ENCODE measurements at places on chromosomes 7 and 10.

DNA sequence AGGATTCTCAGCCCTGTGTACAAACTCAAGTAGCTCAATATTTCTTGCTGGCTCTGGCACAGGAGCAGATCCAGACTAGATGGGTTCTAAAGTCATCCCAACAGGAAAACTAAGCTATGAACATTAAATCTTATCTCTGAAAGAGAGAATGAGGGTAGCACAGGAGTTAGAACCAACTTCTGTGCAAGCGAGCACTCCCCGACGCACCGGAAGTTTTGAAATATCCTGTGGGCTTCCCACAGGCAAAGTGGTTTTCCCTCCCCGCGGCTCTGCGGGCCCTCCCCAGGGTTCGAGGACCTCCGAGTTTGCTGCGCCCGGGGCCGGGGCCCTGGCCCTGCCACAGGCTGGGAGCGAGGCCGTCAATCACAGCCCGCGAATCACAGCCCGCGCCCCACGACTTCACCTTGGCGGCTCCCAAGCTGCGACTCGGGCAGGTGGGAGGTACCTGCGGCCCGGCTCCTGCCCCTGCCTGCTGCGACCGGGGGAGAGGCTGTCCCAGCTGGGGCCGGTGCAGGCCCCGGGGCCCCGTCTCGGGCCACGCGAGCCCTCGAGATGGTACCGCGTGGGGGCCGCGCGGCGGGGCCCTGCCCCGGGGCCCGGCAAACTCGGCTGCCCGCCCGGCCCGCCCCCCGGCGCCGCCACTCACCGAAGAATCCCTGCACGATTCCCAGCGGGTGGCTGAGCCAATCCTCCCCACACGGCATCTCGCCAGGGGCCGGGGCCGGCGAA lies 598 bp downstream of the MCMBP start:
- DNase-seq = peak; percentile 59

DNA sequence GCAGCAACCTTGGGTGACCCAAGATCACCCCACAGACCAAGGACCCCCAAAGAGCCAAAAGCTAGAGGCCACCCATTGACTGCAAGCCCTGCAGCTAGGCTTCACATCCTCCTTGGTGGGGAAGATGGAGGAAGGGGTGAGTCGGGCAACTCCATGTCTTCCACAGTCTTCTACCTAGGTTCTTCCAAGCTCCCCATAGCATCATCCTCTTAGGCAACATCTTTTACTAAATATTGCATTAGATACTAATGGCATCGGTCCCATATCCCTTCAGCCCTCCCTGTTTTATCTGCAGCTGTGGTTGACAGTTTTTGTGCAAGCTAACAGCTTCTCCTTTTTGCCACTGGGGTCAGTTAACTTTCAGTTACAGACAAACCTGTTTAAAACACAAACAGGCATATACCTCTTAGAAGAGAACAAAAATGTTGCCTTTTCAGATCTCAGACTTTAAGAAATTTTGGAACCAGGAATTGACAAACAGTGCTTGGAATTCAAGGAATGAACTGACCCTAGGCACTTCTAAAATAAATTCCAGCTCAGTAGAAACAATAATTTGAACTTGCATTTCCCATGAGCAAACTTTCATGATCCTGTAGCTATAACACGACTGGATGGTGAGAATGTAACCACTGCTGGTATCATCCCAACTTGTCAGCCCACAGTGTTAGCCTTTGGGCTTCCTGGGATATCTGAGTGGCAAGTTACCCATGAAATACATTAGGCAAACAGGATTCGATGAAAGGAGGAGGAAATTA lies 33.9 kb upstream of the MSMB start:
- DNase-seq = no peak

GRCh38 chr7:147472556-147472955 lies 1118.0 kb upstream of the C7orf33 start:
- DNase-seq = no peak

- DNase-seq = no peak
These were observed 229.2 kb downstream of the CELF2 start for GRCh38 chr10:11246752-11247467.

DNA sequence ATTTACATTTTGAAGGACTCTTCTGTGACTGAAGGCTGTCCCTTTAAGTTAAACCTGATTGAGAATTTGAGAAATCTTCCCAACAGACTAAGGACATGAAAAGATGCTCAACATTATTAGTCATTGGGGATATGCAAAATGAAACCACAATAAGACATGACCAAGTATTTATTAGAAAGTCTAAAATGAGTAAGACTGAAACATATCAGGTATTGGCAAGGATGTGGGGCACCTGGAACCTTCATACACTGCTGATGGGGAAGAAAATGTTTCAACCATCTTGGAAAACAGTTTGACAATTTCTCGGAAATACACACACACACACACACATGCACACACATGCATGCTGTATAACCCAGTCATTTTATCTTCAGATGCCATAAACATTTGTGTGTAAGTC lies 132.1 kb upstream of the CDK6 start:
- no peak for DNase-seq

GRCh38 chr7:30514177-30514576 lies 9.5 kb upstream of the GGCT start:
- no peak for DNase-seq

- no peak for DNase-seq
These were observed 525.1 kb downstream of the KIF20B start for GRCh38 chr10:90226517-90226916.

GRCh38 chr10:23975431-23975830 lies 233.5 kb upstream of the KIAA1217 start:
- DNase-seq = no peak

DNA sequence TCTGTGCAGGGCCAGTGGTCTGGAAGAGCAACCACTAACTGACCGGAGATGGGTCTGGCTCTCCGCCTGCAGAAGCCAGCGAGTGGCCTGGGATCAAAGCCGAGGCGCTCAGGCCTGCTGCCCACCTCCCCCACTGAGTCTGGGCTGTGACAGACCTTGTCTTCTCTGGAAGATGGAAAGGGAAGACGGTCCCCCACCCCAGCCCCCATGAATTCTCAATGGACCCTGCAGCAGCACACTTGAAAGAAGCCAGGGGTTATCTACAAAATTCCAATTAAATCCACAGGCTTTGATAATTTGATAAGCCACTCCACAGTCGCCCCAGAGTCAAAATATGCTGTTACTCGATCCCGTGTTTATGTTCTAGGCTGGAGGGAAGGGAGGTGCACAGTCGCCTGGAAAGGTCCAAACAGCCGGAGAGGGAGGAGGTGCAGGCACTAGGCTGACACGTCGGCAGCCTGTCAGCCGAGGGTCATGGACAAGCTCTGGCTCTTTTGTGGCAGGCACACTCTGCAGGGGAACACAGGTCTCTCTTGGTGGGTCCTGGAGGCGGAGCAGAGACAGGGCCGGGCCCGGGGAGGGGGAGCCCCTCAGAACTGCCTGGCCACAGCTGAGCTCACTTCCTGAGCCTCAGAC lies 134.9 kb downstream of the SH3PXD2A start:
- DNase-seq = no peak

DNA sequence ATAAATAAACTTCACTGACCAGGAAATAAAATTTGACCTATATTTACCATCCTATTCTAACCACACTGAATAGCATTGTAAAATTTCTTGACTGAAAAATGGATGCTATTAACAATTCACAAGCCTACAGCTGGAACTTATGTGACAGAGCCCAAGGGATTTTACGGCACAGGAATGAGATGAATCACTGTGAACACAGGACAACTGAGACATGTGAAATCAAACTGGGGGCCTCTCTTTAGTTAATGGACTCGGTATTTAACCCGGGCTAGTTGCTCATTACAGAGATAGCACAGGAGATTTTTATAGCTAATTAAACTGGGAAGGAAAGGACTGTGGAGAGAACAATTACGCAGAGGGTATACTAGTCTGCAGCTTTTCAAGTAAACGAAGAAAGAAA lies 100.6 kb downstream of the MICU1 start:
- no peak for DNase-seq

- no peak for DNase-seq
These were observed 121.3 kb downstream of the PRKCQ start for GRCh38 chr10:6458814-6459213.

- no peak for DNase-seq
These were observed 8.6 kb downstream of the MUC3A start for GRCh38 chr7:100957832-100958421.

- no peak for DNase-seq
These were observed 101.1 kb downstream of the TNS3 start for GRCh38 chr7:47480576-47481538.

DNA sequence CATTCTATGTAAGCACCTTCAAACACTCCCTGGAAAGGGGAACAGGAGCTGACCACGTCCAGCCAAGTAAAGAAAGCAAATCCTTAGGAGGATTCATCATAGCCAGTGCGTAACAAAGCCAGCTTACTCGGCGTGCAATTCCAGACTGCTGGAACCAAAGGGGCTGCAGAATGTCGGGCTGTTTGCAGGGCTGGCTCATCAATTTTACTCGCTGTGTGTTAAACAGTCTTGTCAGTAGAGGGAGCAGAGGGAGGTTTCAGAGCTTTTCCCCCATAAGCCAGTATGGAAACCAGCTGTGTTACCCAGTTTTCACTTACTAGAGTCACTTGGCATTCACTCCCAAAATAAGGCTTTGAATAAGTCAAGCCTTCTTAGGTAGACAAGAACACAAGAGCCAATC lies 127.1 kb downstream of the KMT2E start:
- DNase-seq = peak; percentile 23

DNA sequence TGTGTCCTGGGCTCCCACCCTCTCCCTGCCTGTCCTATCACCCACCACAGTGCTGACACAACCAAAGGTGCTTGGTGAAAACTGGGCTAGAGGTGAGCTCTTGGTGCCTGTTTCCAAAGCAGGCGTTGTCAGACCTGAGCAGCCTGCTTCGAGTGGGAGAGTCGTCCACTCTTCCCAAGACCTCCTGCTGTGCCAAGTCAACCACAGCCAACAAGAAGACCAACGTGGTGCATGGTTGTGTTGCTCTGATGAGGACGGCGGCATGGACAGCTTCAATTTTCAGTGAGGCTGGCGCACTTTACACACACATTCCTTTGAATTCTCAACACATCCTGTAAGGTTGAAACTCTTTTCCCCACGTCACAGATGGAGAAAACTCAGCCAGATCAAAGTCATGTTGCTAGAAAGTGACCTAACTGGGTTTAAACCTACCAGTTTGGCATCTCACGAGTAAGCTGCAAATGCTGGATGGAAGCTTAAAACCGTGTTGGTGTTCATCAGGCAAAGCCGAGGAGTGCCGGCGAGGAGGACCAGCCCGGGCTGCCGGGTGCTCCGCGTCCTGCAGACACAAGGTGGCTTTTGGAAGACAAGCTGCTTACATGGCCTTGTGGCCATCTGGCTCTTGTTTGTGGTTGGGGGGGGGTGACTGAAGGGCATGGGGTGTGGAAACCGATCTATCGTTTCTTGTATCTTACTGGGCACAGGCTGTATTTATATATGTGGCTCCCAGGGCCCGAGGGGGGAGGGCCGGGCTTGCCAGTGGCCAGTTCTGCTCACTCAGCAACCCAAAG lies 39.3 kb downstream of the INSIG1 start:
- no peak for DNase-seq

DNA sequence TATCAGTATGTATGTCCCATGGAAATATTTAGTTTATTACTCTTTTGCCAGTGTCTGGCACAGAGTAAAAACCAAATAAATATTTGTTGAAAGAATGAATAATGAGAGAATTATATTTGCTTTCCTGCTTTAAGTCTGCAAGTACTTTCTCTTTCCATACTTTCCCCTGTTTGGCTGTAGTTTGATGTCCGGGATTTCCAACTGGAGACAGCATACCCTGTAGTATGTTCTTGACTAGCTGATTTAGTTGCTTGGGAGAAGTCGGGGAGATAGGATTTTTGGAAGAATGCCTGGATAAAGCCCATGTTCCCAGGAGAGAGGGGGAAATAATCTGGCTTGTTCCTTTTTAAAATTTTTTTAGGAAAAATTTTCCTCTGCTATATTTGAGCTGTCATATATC lies 516.1 kb downstream of the CCSER2 start:
- no peak for DNase-seq

DNA sequence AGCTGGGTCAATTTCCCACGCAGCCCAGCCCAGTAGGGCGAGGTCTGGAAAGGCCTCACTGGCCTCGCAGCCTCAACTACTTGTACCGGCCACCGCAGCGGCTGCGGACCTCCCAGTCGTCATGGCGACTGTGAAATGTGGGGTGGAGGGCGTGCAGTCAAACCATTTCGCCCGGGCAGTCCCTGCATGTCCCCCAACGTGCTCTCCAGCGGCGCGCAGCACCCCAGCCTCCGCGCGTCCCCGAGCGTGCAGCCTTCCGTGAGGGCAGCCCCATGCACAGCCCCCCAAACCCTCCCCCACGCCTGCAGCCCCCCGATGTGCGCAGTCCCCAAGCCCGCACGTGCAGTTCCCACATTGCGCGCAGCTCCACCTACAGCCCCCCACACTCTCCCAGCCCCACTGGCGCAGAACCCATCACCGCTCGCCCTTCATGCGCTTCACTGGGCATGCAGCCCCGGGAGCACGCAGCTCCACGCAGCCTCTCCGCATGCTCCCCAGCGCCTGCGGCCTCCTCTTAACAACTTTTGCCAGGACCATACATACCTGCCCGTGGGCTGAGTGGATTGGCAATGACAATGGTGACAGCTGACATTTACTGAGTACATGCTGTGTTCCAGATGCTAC lies 34.5 kb upstream of the SFTPD start:
- no peak for DNase-seq

DNA sequence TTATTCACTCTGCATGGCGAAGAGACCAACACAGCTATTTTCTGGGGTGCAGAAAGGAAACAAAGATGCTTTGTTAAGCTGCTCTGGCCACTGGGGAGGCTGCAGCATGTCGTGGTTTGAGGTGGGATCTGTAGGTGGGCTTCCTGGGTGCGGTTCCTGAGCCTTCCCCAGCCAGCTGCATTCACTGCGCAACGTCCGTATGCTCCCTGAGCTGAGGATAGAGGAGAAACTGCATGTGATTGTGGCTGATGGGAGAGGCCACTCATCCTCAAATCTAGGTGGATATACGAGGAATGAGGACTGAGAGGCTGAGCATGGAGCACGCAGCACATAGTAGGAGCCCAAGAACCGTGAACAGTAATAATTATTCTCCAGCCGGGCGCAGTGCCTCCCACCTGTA lies 9.9 kb upstream of the DNAAF5 start:
- DNase-seq = no peak

- DNase-seq = no peak
These were observed 29.7 kb downstream of the CCDC6 start for GRCh38 chr10:59876695-59877094.

DNA sequence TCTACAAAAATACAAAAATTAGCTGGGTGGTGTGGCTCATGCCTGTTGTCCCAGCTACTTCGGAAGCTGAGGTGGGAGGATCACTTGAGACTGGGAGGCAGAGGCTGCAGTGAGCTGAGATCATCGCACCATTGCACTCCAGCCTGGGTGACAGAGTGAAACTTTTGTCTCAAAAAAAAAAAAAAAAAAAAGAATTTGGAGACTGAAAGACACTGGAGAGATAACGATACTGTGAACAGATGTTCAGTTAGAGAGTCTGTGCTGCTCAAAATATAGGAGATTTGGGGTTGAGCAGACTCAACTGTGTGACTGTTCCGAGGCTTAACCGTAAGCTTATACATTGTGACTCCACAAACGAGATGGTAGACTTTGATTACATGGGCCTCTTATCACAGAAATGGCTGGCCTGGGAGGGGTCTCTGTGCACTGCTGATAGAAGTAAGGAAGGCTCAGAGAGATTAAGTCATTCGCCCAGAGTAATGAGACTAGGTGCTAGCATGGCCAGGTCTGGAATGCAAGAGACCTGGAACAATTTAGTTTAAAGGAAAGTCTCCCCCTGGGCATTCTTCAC lies 19.4 kb downstream of the WBP1L start:
- no peak for DNase-seq

- DNase-seq = no peak
These were observed 281.0 kb downstream of the ABCA13 start for GRCh38 chr7:48452218-48452617.

- DNase-seq = no peak
These were observed 244.3 kb upstream of the KCND2 start for GRCh38 chr7:120028636-120029035.

Data from CD4-positive, alpha-beta T cell treated with Interleukin-1 beta for 1 hour (primary cell).